ENCODE measurements at places on chromosomes 5 and 9.

DNA sequence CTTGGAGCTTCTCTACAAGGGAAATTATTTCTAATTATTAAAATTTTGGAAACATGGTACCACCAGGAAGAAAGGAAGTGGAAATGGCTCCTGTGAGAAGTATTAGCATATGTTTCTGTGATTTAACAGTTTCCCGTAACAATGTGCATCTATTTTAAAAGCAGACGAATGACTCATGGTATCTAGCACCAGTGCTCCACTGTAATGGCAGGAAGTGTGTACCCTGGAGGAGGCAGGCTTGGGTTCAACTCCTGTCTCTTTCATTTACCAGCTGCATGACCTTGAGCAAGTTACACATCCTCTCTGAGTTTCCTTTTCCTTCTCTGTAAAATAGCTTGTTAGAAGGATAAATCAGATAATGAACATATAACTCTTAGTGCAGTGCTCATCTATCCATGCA lies 41.0 kb upstream of the ANGPTL2 start:
- no peak for DNase-seq

DNA sequence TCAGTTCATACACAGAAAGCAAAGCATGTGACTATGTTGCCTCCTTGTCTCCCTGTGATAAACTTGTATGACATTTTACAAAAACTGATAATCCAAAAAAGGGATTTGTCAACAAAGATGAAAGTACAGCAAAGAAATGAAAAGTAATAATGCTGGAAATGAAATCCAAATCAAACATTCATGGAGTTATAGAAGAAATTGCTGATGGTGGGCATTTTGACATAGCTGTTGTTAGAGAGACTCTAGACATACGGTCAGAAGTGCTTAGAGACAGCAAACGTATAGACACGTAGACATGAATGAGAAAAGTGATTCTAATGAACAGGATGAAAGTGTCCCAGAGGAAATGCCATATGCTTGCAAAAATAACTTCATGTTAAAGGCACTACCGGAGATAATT lies 186.9 kb upstream of the RGMB start:
- DNase-seq, result no peak

DNA sequence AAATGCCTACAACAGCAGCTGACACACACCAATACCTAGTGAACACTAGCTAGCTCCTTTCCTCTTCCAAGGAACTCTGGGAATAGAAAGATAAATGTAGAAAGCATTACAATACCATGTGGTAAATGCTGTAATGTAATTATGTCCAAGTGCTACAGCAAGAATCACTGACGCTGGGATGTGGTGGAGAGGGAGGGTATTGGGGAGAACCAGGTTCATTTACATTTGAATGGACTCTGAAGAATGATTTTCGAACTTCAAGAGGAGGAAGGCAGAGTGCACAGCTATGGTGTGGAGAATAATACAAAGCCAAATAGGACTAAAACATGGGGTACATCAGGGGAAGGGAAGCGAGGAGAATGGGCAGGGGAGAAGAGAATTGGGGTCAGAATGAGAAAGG lies 158.0 kb downstream of the CDK5RAP2 start:
- no peak for DNase-seq

DNA sequence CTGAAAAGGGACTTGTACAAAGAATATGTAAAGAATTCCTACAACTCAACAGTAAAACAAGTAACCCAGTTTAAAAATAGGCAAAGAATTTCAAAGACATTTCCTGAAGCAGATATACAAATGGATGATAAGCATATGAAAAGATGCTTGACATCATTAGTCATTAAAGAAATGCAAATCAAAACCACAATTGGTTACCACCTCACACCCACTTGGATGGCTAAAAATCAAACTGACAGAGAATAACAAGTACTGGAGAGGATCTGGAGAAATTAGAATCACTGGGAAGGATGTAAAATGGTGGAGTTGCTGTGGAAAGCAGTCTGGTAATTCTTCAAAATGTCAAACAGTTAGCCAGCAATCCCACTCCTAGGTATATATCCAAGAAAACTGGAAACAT lies 12.5 kb upstream of the FOXE1 start:
- DNase-seq, result no peak

DNA sequence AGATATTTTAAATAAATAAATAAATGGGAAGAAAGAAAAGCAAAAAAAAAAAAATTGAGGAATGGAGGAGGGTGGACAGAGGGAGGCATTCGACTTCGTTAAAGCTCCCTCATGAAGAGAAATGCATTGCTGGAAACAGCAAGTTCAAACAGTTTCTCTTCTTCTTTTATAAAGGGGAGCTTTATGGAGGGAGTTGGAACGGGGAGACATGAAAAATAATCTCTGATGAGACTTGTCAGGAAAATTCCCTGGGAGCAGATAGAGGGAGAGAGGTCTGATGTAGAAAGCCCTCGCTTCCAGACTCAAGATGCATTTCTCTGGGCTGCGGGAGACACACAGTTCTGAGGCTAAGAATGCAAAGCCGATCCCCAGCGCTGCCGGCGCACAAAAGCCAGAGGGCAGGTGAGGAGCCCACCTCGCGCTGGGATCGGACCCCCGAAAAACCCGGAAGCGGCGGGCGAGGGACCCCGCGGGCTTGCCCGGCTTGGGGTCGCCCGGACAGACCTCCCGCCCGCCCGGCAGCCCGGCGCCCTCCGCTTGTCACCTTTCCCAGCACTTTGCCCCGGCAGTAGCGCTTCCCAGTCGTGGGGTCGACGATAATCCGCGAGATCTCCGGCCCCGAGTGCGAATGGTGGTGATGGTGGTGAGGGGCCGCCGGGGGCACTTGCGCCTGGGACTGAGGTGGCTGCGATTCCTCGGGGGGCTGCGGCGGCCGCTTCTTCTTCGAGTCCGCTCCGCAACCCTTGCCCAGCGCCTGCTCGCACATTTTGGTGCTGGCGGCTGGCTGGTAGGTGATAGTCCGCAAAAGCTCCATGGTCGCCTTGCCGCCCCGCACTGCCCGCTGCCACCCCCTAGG lies 512 bp downstream of the PLK2 start:
- peak; percentile 18 for DNase-seq

- peak; percentile 61 for DNase-seq
Measured at GRCh38 chr9:21812946-21813568, 10.6 kb downstream of the MTAP start.

DNA sequence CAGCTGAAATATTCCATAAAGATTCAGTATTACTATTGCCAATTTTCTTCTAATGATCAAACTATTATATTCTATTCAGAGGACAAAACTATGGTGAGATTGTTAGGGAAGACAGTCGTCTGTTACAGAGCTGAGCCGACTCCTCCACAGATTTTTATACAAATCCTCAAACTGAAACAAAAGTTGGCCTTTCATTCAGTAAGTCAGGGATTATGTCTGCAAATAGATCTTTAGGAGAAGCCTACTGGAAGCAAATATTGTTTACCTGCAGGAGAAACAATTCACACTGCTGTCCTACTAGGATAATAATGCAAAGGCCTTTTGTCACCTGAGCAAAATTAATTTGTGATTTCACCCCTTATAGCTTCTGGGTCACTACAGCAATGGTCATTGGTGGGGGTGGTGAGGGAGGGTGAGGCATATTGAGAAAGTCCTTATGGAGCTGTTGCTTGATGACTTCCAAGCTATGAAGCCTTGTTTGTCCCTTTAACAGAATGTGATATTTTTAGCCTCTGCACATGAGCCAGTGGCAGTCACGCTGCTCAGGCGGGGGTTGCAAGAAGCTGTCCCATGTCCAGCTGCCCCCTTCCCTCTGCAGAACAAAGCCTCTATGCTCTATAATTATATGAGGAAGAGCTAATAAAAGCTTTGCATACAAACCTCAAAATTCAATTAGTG lies 200.5 kb upstream of the KLF9 start:
- DNase-seq, result no peak

- DNase-seq, result no peak
Measured at GRCh38 chr5:395921-396530, 47.0 kb upstream of the EXOC3 start.

DNA sequence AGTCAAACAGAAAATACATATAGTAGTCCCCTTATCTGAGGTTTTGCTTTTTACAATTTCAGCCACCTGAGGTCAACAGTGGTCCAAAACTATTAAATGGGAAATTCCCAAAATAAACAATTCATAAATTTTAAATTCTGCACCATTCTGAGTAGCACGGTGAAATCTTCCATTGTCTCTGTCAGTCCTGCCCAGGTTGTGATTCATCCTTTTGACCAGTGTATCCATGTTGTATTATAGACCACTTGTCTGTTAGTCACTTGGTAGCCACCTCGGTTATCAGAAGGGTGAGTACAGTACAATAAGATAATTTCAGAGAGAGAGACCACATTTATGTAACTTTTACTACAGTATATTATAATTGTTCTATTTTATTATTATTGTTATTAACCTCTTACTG lies 2.8 kb downstream of the CCDC152 start:
- no peak for DNase-seq

DNA sequence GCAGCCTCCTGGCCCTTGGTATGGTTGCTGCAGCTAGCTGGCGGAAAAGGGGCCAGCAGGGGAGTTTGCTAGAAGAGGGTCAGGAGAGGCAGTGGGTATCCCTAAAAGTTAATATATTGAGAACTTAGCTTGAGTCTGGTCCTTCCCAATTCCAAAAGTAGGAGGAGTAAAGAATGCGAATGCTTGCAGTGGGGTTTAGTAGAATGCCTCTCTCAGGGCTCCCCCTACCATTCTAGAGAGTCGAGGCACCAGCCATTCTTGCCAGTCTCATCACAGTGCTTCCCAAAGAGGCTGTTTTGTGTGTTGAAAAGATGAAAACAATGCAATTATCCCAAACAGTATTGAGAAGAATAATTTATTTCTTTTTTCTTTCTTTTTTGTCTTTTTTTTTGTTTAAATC lies 26.4 kb downstream of the TTC39B start:
- no peak for DNase-seq

DNA sequence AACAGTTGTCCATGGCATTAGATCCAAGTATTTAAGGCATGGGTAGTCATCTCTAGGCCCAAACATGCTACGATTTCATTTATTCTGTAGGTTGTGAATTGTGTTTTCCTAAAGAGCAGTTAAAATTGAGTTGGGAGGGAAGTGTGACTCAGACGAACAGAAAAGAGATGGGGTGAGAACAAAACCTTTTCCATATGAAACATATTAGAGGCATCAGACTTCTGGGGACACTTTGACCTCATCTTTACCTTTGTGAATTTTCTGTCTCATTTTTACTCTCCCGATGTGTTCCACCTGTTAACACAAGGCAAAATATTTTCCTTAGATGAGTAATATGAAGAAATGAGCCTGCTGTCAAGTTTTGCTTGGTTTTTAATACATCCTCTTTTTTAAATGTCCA lies 181.3 kb downstream of the ESM1 start:
- no peak for DNase-seq

- no peak for DNase-seq
Measured at GRCh38 chr9:122815544-122815943, 12.8 kb downstream of the PDCL start.

DNA sequence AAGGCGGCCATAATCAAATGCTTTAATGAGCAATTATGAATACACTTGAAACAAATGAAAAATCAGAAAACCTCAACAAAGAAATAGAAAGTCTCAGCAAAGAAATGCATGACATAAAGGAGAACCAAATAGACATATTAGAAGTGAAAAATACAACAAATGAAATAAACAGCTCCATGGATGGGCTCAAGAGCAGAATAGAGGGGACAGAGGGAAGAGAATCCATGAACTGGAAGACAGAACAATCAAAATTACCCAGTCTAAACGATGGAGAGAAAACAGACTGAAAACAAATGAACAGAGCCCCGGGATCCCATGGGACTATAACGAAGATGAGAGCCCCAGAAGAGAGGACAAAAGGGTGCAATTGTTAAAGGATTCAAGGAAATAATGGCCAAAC lies 6.6 kb upstream of the WWC1 start:
- DNase-seq, result no peak

DNA sequence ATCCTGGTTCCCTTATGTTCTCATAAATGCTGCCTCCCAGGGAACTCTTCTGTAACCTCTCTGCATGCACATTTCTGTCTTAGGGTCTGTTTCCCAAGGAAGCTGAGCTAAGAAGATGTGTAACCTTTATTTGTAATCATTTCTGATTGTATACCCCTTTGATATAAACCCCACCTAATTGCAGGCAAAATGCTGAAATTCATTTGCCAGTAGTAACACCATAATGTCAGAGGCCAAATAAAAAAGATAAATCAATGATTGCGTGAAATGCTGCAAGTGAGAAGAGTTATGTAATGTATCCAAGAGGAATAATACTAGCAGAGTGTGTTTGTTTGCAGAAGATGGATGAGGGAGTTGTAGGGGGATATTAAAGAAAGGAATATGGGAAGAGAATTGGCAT lies 822.6 kb upstream of the GRAMD2B start:
- DNase-seq, result no peak

DNA sequence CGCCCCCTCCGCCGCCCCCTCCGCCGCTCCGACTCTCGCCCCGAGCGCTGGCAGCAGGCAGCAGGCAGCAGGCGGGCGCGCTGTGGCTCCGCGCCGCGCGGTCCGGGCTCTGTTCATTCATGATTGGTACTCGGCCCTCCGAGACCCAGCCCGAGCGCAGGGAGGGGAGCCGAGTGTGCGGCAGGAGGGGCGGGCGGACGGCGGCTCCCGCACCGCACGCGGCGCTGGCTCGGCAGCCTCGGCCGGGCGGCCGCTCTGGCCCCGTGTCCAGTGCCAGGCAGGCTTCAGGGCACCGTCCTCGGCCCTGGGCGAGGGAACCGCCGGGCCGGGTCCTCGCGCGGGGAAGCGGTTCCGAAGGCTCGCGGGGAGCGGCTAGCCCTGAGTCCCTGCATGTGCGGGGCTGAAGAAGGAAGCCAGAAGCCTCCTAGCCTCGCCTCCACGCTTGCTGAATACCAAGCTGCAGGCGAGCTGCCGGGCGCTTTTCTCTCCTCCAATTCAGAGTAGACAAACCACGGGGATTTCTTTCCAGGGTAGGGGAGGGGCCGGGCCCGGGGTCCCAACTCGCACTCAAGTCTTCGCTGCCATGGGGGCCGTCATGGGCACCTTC lies at the start of gene KCNIP1:
TSS of gene KCNIP1 (plus strand) at position 31 of the 607 bp plus-strand sequence.
- no peak for DNase-seq

GRCh38 chr9:26802921-26803320 lies 89.7 kb downstream of the CAAP1 start:
- DNase-seq, result no peak

GRCh38 chr9:88501086-88501485 lies 33.9 kb upstream of the NXNL2 start:
- DNase-seq, result no peak

DNA sequence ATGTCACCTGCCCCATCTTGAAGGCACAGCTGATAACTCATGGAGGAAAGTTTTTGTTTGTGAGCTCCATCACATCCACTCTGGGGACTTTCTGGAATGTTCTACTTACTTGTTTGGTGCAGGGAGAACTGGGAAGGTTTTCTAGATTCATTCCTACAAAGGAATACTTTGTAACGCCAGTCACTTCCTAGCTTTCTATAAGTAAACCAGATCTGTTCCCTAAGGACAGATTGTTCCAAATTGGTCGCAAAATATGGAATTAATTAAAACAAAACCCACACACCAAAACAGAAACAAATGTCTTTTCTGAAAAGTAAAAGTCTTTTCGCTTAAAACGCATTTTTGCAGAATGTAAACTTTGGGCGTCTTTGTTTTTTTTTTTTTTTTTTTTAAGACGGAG lies 167.6 kb downstream of the PDZD2 start:
- no peak for DNase-seq

- no peak for DNase-seq
Measured at GRCh38 chr9:72911247-72911775, 41.5 kb downstream of the ALDH1A1 start.

GRCh38 chr9:28942941-28943340 lies 1369.7 kb upstream of the C9orf72 start:
- DNase-seq, result no peak

- DNase-seq, result no peak
Measured at GRCh38 chr5:172235132-172235780, 41.3 kb downstream of the EFCAB9 start.

- no peak for DNase-seq
Measured at GRCh38 chr5:41157272-41157894, 55.9 kb downstream of the C6 start.
